ENCODE measurements at places on chromosomes 16 and 17.
A peak's percentile ranks its signal among the peaks of the same experiment; 100 is the strongest.

GRCh38 chr16:87138316-87138715, 178.9 kb downstream of the C16orf95 start:
- DNase-seq = no peak

- peak; percentile 73 for DNase-seq
Observed at GRCh38 chr16:83926726-83927397, 26.2 kb upstream of the OSGIN1 start.

- DNase-seq = no peak
Observed at GRCh38 chr17:63842173-63842539, 329 bp downstream of the SMARCD2 start.

- DNase-seq = no peak
Observed at GRCh38 chr17:78337244-78338109, 22.4 kb downstream of the SOCS3 start.

DNA sequence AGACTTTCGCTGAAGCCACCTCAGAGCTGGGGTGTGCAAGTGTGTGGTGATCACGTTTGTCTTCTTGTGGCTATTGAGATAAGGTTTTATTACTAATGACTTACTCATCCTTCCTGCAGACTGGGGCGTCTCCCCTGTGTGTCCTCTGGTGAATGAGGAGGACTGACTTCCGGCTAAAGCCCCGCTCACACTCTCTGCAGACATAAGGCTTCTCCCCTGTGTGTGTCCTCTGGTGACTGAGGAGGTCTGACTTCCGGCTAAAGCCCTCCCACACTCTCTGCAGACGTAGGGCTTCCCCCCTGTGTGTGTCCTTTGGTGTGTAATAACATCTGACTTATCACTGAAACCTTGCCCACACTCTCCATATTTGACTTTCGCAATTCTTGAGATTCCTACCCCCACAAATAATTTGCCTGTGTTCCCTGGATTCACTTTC, 19.4 kb downstream of the PRDM7 start:
- DNase-seq = peak; percentile 14

DNA sequence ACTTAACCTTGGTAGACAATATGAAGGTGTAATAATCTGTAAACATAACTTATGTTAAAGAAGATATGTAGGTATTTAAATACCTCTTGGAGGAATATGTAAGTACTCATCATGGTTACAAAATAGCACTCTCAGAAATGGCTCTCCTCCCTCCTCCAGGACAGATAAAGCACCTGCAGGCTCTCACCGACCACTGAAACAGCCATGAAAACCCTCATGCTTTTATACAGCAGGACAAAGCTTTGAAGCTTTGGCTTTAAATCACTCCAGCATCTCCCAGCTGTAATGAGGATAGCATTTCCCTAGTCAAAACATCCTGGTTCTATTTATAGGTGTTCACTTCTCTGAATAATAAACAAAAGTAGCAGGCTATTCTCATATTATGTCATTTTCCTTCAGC, 69.1 kb upstream of the PMFBP1 start:
- DNase-seq = no peak

DNA sequence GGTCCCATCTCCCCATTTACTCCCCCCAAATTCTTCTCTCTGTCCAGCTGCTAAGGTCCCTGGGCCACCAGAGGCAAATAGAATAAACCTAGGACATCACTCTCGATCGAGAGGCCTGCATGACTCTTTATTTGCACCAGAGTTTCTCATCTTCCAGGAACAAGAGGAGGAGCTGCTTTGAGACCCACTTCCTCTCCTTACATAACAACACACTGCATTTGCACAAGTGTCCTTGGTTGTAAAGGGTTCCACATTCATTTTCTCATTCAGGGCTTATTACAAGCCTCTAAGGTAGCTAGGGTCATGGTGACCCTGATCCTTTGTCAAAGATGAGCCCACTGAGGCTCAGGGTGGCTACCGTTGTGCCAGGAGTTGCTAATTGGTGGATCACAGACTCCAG, 38.1 kb upstream of the RHOT1 start:
- no peak for DNase-seq

DNA sequence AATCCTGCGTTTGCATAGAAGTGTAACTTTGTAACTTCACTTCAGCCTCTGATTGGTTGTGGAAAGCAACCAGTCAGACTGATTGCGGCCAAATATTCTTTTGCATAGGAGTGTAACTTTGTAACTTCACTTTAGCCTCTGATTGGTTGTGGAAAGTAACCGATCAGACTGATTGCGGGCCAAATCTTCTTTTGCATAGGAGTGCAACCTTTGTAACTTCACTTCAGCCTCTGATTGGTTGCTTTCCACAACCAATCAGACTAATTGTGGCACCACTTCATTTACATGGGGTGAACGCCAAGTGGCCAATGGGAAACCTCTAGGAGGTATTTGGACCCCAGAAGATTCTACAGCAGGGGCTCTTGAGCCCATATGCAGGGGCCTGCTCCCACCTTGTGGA, 1.8 kb upstream of the TMEM98 start:
- no peak for DNase-seq

- no peak for DNase-seq
Observed at GRCh38 chr17:50180620-50181019, 14.8 kb downstream of the SGCA start.

DNA sequence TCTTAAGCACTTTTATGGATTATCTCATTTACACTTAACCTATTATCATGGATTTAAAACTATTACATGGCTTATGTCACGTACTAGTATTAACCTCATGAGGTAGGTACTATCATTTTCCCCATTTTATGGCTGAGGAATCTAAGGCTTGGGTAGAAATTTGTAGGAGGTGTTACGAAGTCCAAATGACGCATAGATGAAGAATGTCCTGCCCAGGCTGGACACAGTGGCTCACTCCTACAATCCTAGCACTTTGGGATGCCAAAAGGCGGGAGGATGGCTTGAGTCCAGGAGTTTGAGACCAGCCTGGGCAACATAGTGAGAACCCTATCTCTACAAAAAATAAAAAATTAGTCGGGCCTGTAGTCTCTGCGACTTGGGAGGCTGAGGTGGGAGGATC, 4.8 kb upstream of the C1QL1 start:
- no peak for DNase-seq

- DNase-seq = no peak
Observed at GRCh38 chr16:69927056-69927757, 23.9 kb upstream of the CLEC18A start.

DNA sequence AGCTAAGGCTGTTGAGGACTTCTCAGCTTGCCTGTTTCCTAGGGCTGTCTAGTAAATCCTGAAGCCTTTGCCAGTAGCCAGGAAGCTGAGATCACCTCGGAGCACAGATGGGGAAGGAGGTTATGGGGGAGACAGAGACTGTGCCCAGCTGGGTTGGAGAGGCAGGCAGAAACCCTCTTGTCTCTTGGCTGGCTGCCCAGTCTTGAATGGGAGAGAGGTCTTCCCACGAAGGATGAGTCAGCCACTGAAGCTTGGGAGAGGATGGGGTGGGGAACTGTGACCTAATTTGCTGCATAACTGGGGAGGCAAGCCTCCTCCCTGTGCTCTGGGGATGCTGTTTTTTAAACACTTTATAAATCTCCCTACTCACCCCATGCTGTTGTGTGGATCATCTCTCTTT, 69.8 kb downstream of the SHISA9 start:
- DNase-seq = no peak

DNA sequence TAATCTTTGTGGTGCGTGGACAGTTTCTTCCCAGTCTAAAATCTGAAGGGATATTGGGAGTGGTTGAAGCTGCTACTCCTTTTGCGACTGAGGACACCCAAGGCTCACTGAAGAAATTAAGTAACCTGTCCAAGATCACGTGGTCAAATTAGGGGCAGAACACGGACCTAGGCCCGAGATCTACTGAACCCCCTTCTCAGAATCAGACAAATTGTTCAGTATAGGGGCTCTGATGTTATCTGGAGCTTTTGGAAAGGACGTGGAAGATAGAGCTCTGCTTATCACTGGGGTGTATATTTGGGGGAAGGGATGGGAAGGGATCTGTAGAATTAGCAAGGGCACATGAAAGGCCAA, 857 bp downstream of the TANGO6 start:
- no peak for DNase-seq
